PC-9 (cell line): ENCODE measurements at places on chromosomes 1 and 21.
A peak's percentile ranks its signal among the peaks of the same experiment; 100 is the strongest.

- peaks cover 9% of the 10 kb centered on the region; the same call in 1 of the 2 replicates for H3K27me3 ChIP-seq
- H3K36me3 ChIP-seq, result no peaks in the 10 kb centered on the region
- H3K27ac ChIP-seq, result no peak overlapping the region
These were observed 17.3 kb downstream of the CACNA1E start for GRCh38 chr1:181500636-181501035.

DNA sequence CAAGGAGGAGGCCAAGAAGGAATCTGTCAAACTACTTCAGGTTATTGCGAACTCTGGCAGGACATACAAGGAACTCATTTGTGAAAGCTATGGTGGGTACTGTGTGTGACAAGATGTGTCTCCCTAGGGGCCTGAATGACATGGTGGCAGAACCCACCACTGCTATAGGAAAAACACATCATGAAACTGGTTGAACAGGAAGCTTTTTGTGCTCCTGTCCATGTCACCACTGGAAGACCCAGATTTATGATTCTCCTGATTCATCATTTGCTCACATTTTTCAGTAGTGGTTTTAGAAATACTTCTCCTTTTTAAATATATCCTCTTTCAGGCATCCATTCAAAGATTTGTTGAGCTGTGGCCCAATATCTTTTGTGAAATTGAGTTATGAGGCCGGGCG, 23.6 kb downstream of the ARMH1 start:
- no peak for DNase-seq
- H3K27ac ChIP-seq, result no peak overlapping the region
- peaks cover 25% of the 10 kb centered on the region for H3K4me1 ChIP-seq
- H3K27me3 ChIP-seq, result no peaks in the 10 kb centered on the region

- H3K4me3 ChIP-seq, result no peak overlapping the region
- no peak overlapping the region for H3K27ac ChIP-seq
- DNase-seq, result no peak
- H3K4me1 ChIP-seq, result no peaks in the 10 kb centered on the region
- H3K27me3 ChIP-seq, result no peaks in the 10 kb centered on the region
- H3K36me3 ChIP-seq, result no peaks in the 10 kb centered on the region
These were observed 98.9 kb downstream of the LYST start for GRCh38 chr1:235767795-235768194.

DNA sequence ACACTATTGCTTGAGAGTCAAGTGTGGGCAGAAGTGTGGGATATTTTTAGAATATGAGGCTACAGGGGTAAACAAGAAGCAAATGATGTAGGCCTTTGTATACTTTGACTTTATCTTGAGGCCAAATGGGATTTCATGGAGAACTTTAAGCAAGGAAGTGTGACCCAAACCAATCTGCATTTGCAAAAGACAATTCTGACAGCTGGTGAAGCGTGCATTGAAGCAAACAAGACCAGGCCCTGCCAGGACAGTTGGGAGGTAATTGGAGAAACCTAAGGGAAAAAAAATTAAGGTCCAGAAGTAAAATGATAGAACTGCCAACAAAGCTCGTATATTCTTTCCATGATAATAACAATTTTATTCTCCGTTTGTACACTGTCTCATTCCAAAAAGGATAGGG, 168.3 kb downstream of the TM2D1 start:
- H3K4me1 ChIP-seq, result no peaks in the 10 kb centered on the region
- DNase-seq, result no peak
- no peak overlapping the region for H3K4me3 ChIP-seq
- no peaks in the 10 kb centered on the region for H3K36me3 ChIP-seq
- H3K27ac ChIP-seq, result no peak overlapping the region

- no peak overlapping the region for H3K27ac ChIP-seq
- H3K4me1 ChIP-seq, result no peaks in the 10 kb centered on the region
- DNase-seq, result no peak
- no peaks in the 10 kb centered on the region for H3K36me3 ChIP-seq
- H3K4me3 ChIP-seq, result no peak overlapping the region
- peaks cover 71% of the 10 kb centered on the region for H3K27me3 ChIP-seq
These were observed 139.7 kb upstream of the ETV3 start for GRCh38 chr1:157277913-157278312.

GRCh38 chr21:44337449-44337848, 1.7 kb downstream of the CFAP410 start:
- no peak overlapping the region; the same call in 1 of the 2 replicates for H3K4me3 ChIP-seq
- H3K27me3 ChIP-seq, result no peaks in the 10 kb centered on the region
- DNase-seq, result no peak
- no peaks in the 10 kb centered on the region for H3K36me3 ChIP-seq
- no peak overlapping the region for H3K27ac ChIP-seq

DNA sequence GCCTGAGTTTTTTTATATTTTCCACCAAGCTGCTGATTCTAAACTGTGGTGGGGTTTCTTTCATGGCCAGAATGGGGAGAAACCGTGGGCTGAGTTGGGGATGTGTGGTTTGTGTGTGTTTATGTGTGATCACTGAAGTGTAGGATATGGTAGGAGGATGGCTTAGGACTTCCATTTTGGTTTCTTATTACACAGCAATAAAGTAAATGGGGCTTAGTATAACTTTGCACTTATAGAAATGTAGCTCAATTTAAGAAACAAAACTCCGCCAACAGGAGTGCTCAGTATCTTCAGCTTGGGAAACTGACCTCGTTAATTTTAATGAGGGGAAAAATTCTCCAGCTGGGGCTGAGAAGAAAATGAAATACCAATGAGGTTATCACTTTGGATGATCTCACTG, 77.8 kb downstream of the PBX1 start:
- H3K27ac ChIP-seq, result peak overlapping the region; percentile 86
- no peak overlapping the region for H3K4me3 ChIP-seq
- peaks cover 60% of the 10 kb centered on the region for H3K4me1 ChIP-seq
- DNase-seq, result no peak
- no peaks in the 10 kb centered on the region for H3K27me3 ChIP-seq

DNA sequence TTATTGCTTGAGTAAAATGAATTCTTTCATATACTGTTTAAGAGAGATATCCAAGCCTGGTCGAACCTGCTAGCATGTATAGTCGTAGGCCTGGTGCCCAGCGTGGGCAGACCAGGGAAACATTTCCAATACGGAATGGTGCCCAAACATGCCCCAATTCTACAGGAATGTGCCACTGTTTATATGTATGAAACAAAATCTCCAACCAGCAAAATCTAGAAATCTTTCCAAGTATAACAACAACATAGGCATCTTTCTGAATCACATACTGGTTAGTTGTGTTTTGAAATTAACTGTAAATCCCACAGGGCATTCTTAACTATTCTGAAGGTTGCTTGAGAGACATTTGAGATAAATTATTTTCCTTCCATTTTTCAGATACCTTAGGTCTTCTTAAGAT, 17.0 kb upstream of the ABCD3 start:
- H3K27ac ChIP-seq, result no peak overlapping the region
- no peaks in the 10 kb centered on the region for H3K36me3 ChIP-seq
- no peak for DNase-seq
- no peak overlapping the region for H3K4me3 ChIP-seq
- H3K4me1 ChIP-seq, result no peaks in the 10 kb centered on the region; the same call in 1 of the 2 replicates

DNA sequence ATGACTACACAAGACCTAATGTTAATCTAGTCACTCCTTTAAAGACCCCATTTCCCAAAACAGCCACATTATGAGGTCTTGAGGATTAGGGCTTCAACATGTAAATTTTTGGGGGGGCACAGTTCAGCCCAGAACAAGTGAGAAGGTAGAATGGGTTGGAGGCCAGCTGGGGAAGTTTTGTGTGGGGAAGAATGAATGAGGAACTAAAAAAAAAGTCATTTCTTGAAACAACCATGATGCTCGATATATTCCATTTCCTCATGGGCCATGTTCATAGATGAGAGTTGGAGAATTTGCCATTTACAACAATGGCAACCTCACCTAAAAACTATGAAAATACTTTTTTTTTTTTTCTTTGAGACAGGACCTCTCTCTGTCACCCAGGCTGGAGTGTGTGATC, 14.5 kb downstream of the NLRP3 start:
- no peak overlapping the region for H3K27ac ChIP-seq
- peaks cover 61% of the 10 kb centered on the region for H3K27me3 ChIP-seq
- no peaks in the 10 kb centered on the region for H3K36me3 ChIP-seq
- no peaks in the 10 kb centered on the region for H3K4me1 ChIP-seq
- H3K4me3 ChIP-seq, result no peak overlapping the region

DNA sequence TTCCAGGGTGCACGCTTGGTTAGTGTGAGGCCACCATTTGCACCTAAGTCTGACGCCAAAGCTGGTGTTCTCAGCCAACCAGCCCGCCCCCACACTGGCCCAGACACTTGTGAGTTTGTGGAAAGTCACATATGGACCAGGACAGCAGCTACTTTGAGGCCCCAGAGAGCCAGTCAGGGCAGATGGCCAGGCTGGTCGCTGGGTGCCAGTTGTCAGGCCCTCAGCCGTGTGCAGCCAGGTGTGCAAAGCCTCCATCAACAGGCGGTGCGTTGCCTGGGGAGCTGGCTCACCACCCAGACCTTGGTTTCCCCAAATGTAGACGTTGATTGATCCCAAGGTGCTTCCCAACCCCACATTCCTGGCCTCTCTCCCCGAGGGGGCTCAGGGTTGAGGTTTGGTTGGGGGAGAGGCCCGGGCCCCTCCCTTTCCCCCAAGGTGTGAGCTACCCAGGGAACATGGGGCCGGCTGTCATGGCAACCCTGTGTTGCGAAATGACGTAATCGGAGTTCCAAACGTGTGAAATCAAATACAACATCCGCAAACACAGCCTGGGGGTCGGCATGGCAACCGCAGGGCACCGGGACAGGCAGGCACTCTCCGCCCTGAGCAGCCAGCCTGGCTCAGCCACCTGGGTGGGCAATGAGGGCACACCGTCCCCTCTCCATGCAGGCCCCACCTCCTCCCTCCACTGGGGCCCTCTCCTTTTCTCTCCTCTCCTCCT, 42.2 kb upstream of the WNT4 start:
- H3K4me1 ChIP-seq, result no peaks in the 10 kb centered on the region
- DNase-seq, result no peak
- H3K27me3 ChIP-seq, result no peaks in the 10 kb centered on the region
- H3K27ac ChIP-seq, result no peak overlapping the region

DNA sequence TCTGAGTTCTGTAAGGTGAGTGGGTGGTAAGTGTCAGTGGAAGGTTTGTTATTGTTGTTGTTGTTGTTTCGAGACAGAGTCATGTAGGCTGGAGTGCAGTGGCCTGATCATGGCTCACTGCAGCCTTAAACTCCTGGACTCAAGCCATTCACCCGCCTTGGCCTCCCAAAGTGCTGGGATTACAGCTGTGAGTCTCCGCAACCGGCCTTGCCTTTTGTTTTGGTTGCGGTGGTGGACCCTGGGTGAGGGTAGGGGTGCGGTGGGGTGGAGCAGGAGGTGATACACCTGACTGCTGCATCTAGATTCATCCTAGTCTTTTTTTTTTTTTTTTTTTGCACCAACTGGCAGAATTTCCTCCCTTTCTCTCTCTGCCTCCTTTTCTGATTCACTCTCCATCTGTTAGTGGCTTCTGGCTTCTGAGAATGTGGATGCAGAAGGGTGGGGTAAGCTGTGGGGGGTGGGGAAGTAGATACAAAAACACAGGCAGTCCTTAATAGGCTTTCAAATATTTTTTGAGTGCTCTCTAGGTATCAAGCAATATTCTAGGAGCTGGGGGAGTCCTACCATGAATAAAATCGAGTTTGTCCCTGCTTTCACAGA, 4.6 kb upstream of the GMEB1 start:
- no peaks in the 10 kb centered on the region for H3K36me3 ChIP-seq
- no peak for DNase-seq

DNA sequence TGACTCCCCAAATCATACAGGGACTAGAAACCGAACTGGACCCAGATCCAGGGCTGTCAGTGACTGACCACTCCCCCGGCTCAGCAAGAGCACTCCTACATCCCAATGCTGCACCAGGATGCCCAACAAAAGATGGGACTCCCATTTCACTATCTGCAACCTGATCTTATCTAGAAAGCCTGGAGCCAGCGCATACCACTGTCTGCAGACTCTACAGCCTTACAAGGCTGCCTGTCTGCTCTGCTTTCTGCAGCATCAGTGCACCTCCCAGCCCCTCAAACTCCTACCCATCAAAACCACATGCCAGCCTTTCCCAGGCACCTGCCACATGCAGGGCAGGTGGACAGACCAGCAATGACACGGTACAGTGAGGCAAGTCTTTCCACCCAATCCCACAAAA, 52.2 kb downstream of the SSBP3 start:
- no peaks in the 10 kb centered on the region for H3K36me3 ChIP-seq
- no peak overlapping the region for H3K4me3 ChIP-seq
- H3K27me3 ChIP-seq, result no peaks in the 10 kb centered on the region
- no peaks in the 10 kb centered on the region for H3K4me1 ChIP-seq
- H3K27ac ChIP-seq, result no peak overlapping the region

DNA sequence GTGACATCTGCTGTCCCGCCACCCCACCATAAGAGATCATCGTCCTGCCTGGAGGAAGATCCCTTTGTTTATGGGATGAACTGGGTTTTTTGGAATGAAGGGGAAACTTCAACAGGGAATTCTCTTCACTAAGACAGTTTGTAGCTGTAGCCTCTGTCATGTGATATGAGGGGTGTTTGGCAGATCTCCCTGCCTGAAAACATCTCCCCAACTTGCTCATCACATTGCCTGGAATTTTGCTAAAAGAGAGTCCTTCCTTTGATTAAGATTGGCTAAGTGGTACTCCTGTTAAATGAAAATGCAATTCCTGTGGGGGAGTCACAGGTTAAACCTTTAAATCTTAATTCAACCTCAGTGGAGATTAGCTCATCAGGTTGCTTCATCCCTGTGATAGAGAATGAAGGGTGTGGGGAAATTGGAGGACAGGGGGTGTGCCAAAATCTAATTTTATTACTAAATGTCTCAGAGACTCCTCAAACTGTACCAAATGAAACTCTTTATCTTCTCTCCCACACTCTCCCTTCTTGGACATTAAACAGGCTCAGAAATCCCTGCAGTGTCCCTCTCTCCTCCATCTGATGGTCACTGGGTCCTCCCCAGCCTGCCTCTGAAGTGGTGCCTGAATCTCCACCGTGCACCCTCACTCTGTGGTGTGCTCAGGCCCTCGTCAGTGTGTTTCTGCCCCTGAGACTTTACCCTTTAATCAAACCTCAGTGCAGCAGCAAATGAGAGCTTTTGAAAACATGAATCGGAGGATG, 54.8 kb downstream of the IER5 start:
- no peaks in the 10 kb centered on the region for H3K36me3 ChIP-seq
- H3K27ac ChIP-seq, result no peak overlapping the region
- DNase-seq, result no peak
- H3K27me3 ChIP-seq, result no peaks in the 10 kb centered on the region

- no peaks in the 10 kb centered on the region for H3K27me3 ChIP-seq
- peak; percentile 91 for DNase-seq
- peak overlapping the region; percentile 38 for H3K27ac ChIP-seq
- H3K36me3 ChIP-seq, result no peaks in the 10 kb centered on the region
- peaks cover 23% of the 10 kb centered on the region for H3K4me1 ChIP-seq
These were observed 12.4 kb upstream of the BSDC1 start for GRCh38 chr1:32406629-32407111.

DNA sequence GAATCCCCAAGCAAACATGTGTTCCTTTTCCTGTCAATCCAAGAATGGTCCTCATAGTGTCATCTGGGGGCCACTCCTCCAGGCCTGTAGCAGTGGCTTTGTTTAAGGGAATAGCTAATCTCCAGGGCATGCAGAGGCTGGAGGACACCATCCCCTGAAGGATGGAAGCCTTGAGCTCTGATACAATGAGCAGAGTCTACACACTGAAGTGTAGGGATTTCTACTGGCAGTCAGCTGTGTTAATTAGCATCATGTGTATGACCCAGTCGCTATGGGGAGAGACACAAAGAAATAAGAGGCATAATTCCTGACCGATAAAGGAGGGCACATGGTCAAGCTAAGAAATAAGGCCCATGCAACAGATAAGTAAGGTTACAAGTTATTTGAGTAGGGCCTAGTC, 29.1 kb downstream of the ANGEL2 start:
- no peak for DNase-seq
- H3K4me1 ChIP-seq, result no peaks in the 10 kb centered on the region
- no peak overlapping the region for H3K27ac ChIP-seq
- no peak overlapping the region for H3K4me3 ChIP-seq
- no peaks in the 10 kb centered on the region for H3K36me3 ChIP-seq
- no peaks in the 10 kb centered on the region for H3K27me3 ChIP-seq
